ENCODE measurements at places on chromosomes 6 and 20. TPM values are rescaled to one million over a fixed set of nuclear protein-coding genes. Genes with fewer than 3 reads are reported as not detected.
A peak's percentile ranks its signal among the peaks of the same experiment; 100 is the strongest.

Gene BMP5
- total RNA-seq = 0.20 TPM

- no peak for DNase-seq
Measured at GRCh38 chr20:9054176-9054575, 14.7 kb upstream of the PLCB4 start.

- DNase-seq = no peak
Measured at GRCh38 chr6:132819405-132820161, 5.2 kb downstream of the RPS12 start.

Gene OR2B2
- not detected for total RNA-seq

DNA sequence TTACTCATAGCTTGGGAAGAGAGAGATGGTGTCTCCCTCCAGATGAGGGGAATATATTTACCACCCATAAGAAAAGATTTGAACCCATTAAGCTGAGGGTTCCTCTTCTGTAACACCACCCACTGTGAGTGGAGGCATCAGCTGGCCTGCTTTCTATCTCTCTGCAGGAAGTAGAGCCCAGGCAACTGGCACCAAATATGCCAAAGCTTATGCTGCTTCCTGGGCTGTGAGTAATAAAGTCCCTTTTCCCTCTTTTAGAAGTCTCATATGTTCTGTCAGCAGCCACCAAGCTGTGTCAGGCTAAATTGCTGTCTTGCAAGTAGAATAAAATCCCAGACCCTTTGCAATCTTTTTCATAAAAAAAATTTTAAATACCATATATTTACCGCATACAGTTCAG lies 241.4 kb downstream of the LAMA2 start:
- no peak for DNase-seq

DNA sequence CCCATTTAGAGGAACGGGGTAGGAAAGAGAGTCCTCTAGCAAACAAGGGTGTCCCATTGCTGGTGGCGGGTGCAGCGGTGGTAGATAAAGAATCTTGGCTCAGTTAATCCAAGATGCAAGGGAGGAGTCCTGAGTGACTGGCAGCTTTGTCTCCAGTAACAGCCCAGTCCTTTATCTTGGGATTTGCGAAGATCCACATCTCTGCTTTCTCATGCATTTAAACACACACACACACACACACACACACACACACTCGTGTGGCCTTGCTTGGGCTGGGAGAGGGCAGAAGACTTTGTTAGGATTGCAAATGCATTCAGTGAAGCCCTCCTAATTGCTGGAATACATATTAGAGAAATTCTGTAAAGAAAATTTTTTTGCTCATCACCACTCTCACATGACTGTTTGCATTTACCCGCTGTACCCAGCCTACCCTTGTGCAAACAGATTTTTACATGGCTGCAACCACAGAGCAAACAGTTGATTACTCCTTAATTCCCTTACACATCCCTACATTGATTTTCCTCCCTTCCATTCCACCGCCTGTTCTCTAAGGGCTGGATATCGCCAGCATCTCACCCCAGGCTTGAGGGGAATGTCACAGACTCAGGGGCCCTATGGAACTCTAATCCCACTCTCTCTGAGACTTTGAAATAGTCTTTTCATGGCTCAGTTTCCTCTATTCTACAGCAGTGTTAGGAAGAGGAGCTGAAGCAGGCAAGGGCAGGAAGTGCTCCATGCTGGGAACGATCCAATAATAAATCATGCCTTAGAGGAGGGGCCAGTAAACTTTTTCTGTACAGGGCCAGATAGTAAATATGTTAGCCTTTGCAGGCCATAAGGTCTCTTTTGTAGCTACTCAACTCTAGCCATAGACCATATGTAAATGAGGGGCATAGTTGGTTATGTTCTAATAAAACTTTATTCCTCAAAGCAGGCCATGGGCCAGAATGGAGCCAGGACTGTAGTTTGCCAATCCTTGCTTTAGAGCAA lies 3.5 kb downstream of the C6orf132 start:
- DNase-seq = peak; percentile 54

GRCh38 chr20:64283646-64284045 lies 28.1 kb downstream of the PCMTD2 start:
- DNase-seq = peak; percentile 16

DNA sequence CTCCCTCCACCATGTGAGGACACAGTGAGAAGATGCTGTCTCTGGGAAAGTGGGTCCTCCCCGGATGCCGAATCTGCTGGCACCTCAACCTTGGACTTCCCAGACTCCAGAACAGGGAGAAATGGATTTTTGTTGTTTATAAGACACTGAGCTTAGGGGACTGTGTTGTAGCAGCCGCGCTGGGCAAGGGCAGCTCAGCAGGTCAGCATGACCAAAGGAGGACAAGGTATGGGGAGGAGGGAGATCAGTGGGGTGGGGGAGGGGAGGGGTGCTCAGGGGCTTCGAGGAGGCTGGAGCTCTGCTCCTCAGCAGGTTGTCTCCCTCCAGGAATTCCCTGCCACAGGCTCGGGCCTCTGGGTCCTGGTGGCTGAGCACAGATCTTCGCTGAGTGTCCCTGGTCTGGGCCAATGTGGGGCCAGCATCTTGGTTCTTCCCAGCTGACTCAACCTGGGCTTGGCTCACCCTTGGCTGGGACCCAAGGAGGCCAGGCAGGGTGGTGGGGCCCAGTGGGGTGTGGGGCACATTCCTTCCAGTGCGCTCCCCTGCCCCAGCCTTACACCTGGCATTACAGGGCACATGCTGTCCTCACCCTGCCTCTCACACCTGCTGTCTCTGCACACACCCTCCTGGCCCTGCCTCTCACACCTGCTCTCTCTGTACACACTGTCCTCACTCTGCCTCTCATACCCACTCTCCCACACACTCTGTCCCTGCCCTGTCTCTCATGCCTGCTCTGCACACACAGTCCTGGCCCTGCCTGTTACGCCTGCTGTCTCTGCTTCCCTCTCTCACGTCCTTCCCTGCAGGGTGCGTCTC lies 107.3 kb downstream of the SYCP2 start:
- DNase-seq = peak; percentile 87

GRCh38 chr6:169803816-169804340 lies 52.5 kb downstream of the ERMARD start:
- DNase-seq = no peak

GRCh38 chr6:88655586-88655985 lies 307.8 kb downstream of the RNGTT start:
- DNase-seq = no peak

DNA sequence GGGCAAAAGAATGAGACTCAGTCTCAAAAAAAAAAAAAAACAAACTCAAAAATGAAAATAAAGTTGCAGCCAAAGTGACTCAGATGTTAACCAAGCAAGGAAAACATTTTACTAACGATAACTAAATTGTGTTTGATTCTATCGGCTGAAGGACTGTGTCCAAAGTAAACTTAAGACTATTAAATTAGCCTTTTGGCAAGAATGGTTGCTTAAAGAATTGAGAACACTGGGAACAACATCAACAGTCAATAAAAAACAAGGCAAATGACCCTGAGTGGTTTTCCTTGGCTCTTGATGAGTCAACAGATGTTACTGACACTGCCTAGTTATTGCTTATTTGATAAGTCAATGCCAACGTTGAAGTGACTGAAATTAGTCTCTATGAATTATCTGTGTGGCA lies 36.7 kb downstream of the POU3F2 start:
- no peak for DNase-seq

DNA sequence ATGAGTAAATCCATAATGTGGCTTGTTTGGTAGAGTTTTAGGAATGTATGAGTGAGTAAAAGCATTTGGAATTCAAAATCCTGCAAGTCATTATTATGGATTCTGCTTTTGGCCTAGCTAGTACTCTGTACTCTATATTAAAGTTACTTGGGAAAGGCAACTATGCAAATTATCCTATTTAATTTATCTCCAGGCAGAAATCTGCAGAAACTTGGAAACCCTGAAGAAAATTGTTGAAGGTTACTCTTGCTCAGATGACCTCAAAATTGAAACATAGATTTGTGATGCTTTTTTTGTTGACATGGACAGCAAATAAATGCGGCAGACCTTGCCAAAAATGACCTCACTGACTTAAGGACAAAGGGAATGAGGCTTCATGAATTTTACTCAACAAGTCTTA lies 477.1 kb upstream of the EYS start:
- DNase-seq = no peak

GRCh38 chr20:52962183-52962582 lies 10.0 kb upstream of the TSHZ2 start:
- DNase-seq = no peak

- DNase-seq = no peak
Measured at GRCh38 chr6:11909696-11910132, 102.4 kb upstream of the HIVEP1 start.

- no peak for DNase-seq
Measured at GRCh38 chr20:15965165-15965564, 608.1 kb downstream of the KIF16B start.

- no peak for DNase-seq
Measured at GRCh38 chr6:14831937-14832336, 413.9 kb upstream of the JARID2 start.

GRCh38 chr20:43430265-43431133 lies 27.2 kb upstream of the SRSF6 start:
- DNase-seq = no peak

GRCh38 chr20:48536206-48536605 lies 291.6 kb downstream of the PREX1 start:
- no peak for DNase-seq

DNA sequence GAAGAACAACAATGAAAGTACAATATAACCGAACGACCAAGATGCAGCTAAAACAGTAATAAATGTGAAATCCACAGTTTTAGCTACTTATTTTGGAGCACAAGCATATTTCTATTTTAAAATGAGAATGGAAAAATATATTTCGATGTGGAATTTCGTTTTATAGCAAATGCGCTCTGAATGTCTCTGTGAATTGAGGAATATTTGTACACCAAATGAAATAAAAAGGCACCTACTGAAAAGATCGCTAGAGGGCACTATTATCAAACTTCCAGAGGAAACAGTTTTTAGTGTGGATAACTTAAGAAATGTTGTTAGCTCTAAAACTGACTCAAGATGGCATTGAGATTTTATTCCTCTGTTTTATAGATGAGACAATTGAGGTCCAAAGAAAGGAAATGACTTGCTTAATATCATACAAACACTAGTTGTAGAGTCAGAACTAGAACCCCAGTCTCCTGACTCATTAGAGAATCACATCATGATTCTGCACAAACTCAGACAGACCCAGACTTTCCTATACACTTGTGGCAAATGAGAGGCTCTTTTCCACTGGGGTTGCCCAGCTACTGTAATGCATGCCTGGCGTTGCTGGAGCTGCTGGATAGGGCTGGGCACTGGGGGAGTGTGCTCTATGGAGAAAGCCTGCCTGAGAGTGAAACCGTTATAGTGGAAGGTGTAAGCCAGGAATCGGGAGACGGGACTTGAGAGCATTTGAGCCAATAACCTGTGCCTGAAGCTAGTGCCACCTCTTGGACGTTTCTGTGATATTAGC lies 51.9 kb downstream of the GCLC start:
- no peak for DNase-seq

- DNase-seq = no peak
Measured at GRCh38 chr6:5582762-5583161, 321.4 kb downstream of the FARS2 start.

- DNase-seq = no peak
Measured at GRCh38 chr6:102068349-102068929, 674.9 kb downstream of the GRIK2 start.

GRCh38 chr6:27280064-27280539 lies 32.0 kb downstream of the POM121L2 start:
- peak; percentile 61 for DNase-seq

- DNase-seq = no peak
Measured at GRCh38 chr6:133613211-133613610, 275.7 kb upstream of the TCF21 start.

- DNase-seq = no peak
Measured at GRCh38 chr20:39253051-39253755, 291.1 kb downstream of the DHX35 start.

DNA sequence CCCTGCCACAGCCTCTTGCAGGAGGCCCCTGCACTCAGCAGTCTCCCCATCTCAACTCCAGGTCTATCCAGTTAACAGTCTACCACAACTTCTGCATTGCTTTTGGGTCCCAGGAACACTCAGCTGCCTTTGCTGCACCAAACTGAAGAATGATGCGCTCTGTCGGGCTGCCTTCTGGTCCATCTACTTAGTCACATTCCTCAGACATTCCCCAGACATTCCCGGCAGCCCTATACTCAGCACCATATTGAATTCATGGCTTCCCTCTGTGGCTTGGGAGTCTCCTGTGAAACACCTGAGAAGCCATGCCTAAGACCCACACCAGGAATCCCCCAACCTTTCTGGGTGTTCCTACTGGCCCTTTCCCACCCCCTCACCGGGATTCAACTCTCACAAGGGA lies 99.6 kb upstream of the COL21A1 start:
- DNase-seq = no peak

- no peak for DNase-seq
Measured at GRCh38 chr20:48790473-48791003, 37.3 kb downstream of the PREX1 start.

GRCh38 chr6:158410784-158411183 lies 98.5 kb downstream of the TULP4 start:
- no peak for DNase-seq
